ENCODE measurements at places on chromosomes 11 and 22.
A peak's percentile ranks its signal among the peaks of the same experiment; 100 is the strongest.

GRCh38 chr22:26461188-26461810 is 22.3 kb downstream of the HPS4 start:
- no peak for DNase-seq

DNA sequence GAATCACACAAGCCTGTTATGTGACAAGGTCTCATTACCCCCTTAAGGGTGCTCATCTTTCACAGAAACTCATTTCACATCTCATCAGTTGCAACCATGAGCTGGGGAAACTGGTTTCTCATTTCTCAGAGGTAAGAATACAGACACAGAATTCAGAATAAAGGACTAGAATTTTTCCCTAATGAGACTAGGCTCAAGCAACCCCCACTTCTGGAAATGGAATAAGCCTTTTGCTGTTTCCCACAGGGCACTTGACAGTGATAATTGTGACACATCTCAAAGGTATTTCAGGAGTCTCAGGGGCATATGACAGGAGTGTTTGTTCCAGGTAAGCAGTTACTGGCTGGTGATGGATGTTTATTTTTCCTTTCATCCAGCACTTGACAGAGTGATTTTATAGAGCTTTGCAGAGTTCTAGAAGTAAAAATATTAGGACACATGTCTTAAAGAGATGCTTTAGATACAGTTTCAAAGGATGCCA is 112.9 kb upstream of the DDI1 start:
- no peak for DNase-seq

DNA sequence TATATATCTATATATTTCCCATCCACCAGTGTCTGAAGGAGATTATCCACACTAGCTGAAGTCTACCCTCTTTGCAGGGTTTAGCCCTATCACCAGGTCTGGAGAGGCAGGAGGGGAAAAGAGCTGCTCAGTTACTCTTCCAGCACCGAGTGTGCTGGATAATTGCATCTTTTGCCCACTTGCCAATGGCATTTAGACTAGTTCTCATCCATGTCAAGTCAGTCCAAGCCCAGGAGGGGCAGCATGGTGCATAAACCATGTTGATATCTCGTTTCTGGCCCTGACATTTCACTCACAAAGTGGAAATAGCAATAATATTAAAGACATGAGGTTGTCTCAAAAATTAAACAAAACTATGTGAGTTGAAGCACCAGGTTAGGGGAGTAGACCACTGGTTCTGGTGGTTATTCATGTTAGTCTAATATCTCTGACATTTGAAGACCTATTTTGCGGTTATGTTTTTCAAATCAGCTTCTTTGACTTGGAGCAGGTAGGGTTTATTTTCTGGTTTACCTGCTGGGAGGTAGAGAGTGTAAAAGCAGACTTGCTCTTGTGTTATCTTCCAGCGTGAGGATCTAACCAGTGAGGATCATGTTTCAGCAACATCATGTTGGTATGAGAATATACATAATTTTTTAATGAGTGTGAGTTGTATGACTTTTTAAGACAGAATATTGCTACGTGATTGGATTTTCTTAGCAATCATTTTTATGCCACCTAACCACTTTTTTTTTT is 273.2 kb upstream of the KIRREL3 start:
- no peak for DNase-seq

DNA sequence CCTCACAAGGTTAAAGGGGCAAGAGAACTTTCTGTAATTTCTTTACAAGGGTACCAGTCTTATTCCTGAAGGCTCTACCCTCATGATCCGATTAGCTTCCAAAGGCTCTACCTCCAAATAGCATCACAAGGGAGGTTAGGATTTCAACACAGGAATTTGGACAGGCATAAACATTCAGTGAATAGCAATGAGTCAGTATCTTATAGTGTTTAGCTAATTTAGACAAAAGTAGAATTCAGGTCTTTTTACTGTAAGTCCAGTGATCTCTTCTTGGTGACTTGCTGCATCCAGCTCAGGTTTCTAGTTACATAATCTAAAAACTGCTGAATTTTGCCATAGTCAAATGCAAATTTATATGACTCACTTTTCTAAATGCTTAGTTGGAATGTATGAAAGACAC is 1995.6 kb upstream of the RAG2 start:
- no peak for DNase-seq

- peak; percentile 40 for DNase-seq
These were observed 158.2 kb upstream of the E2F8 start for GRCh38 chr11:19398772-19399527.

GRCh38 chr11:44760917-44761550 is 34.3 kb downstream of the TSPAN18 start:
- peak; percentile 58 for DNase-seq

DNA sequence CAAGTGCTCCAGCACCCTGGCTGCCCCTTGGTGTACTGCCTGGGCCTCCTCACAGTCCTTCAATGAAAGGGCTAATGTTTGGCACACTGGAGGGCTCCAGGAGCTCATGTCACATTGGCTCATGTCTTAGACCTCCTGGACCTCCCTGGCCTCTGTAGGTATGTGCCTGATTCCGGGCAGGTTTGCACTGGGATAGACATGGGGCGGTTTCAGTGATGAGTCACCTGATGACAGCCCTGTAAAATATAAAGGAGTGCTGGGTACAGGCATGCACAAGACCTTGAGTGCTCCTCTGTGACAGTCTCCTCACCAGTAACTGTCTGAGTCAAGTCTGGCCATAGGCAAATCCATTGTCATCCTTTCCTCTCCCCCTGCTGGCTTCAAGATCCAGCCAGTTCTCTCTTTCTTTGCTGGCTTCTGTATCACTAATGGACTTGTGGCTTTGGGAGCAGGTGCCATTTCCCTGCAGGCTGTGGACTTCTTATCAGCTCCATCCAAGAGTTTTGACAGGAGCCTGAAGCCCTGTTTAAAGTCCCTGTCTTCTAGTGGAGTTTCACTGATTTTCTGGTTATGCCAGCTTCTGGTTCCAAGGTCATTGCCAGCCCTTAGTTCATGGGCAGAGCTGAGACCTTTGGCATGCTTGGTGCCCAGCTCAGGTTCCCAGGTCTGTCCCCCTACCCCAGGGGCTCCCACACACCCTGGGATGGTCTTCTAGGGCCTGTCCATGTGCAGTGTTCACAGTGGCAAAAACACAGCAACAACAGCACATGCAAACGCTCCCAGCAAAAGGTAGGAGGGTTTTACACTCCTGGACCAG is 22.7 kb upstream of the P2RY2 start:
- no peak for DNase-seq

- no peak for DNase-seq
These were observed 377.6 kb downstream of the CADM1 start for GRCh38 chr11:115126515-115127208.

Measured in left forelimb (tissue), 1 donor.